ENCODE measurements at places on chromosomes 12 and 14.

DNA sequence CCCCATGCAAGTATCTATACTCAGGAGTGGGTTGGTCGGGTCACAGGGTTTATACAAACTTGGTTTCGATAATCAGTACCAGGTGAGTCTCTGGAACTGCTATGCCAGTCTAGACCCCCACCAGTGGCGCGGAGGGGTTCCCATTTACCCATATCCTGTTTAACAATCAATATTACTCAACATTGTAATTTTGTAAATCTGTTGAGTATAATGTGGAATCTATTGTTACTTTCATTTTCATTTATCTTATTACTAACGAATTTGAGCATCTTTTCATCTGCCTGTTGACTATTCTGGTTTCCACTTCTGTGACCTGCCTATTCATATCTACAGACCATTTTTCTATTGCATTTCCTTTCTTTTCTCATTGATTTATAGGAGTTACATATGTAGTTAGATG, 275.2 kb upstream of the CRY1 start:
- H3K4me3 ChIP-seq: peak overlapping the region; percentile 30
- DNase-seq: no peak
- no peaks in the 10 kb centered on the region for H3K36me3 ChIP-seq

- H3K27ac ChIP-seq: no peak overlapping the region
- H3K36me3 ChIP-seq: no peaks in the 10 kb centered on the region
- no peaks in the 10 kb centered on the region for H3K4me1 ChIP-seq
- DNase-seq: no peak
Observed at GRCh38 chr12:75820848-75821578, 210.6 kb downstream of the PHLDA1 start.

GRCh38 chr14:23071244-23071920, 14.1 kb upstream of the CDH24 start:
- H3K36me3 ChIP-seq: peaks cover 25% of the 10 kb centered on the region
- peaks cover 12% of the 10 kb centered on the region for H3K4me1 ChIP-seq
- H3K27ac ChIP-seq: peak overlapping the region; percentile 40

DNA sequence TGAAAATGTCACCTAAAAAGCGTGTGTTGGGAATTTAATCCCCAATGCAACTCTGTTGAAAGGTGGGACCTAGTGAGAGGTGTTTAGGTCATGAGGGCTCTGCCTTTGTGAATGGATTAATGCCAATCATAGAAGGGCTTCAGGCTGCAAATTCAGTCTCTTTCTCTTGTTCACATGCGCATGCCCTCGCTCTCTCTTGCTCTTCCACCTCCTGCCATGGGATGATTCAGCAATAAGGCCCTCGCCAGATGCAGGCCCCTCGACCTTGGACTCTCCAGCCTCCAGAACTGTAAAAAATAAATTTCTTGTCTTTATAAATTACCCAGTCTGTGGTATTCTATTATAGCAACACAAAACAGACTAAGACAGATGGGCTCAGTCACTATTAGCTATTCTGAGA, 55.4 kb downstream of the PLXNC1 start:
- H3K36me3 ChIP-seq: no peaks in the 10 kb centered on the region
- no peak for DNase-seq
- no peak overlapping the region for H3K4me3 ChIP-seq
- peaks cover 31% of the 10 kb centered on the region for H3K4me1 ChIP-seq

GRCh38 chr14:73606271-73606670, 6.0 kb upstream of the ACOT6 start:
- H3K27ac ChIP-seq: no peak overlapping the region
- no peaks in the 10 kb centered on the region for H3K27me3 ChIP-seq
- DNase-seq: no peak
- H3K4me1 ChIP-seq: no peaks in the 10 kb centered on the region

- no peak overlapping the region for H3K27ac ChIP-seq
- H3K27me3 ChIP-seq: no peaks in the 10 kb centered on the region
- peak overlapping the region; percentile 79 for H3K4me3 ChIP-seq
- peaks cover 4% of the 10 kb centered on the region for H3K4me1 ChIP-seq
Observed at GRCh38 chr14:88825078-88825458, 617 bp downstream of the TTC8 start.

- H3K27ac ChIP-seq: no peak within 1 kb of the TSS
- peak; percentile 23 for DNase-seq
- H3K36me3 ChIP-seq: no peaks in the 10 kb centered on the region
- peaks cover 25% of the 10 kb centered on the region for H3K27me3 ChIP-seq
- H3K4me1 ChIP-seq: no peaks in the 10 kb centered on the region
- peak within 1 kb of the TSS; percentile 68 for H3K4me3 ChIP-seq
Observed at GRCh38 chr14:67532998-67533753, at the start of gene PLEKHH1. TSS of gene PLEKHH1 (plus strand) at chr14:67533290. CDS start at chr14:67541868, 8,578 bp downstream.

DNA sequence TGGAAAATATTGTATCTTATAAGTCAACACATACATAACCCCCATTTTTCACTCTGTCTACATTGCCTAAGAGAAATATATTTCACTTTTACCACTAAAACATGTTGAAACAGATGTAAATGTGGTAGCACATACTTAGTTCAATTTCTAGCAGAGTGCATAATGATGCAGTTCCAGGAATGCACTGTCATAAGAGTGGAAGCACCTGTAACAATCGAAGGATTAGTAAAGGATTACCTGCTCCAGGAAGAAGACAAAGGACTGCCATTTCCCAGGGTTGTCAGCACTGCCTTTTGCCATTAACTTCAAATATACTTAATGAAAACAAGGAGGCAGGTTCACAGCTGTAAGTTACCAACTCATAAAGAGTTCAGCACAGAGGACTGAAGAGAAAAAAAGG, 24.6 kb downstream of the DAD1 start:
- no peak for DNase-seq
- no peaks in the 10 kb centered on the region for H3K36me3 ChIP-seq
- peaks cover 85% of the 10 kb centered on the region for H3K4me1 ChIP-seq
- no peaks in the 10 kb centered on the region for H3K27me3 ChIP-seq
- no peak overlapping the region for H3K4me3 ChIP-seq

- no peaks in the 10 kb centered on the region for H3K36me3 ChIP-seq
- H3K4me1 ChIP-seq: no peaks in the 10 kb centered on the region
Observed at GRCh38 chr14:71444030-71444822, 488.0 kb upstream of the RGS6 start.

DNA sequence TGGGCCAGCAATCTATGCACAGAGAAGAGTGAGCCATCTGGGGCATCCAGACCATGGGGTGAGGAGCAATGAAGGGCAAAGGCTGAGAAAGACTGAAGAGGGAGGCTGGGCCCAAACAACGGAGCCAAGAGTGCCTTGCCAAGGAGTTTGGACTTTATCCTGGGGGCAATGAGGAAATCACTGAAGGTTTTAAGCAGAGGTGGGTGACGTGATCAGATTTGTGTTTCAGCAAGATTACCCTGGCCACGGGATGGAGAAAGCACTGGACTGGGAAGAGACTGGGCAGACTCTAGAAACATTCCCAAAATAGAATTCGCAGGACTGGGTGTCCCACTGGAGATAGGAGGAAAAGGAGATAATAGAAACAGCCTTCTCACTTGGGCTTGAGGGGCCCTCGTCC, 65.3 kb downstream of the DPF3 start:
- H3K4me3 ChIP-seq: no peak overlapping the region
- no peak for DNase-seq
- no peaks in the 10 kb centered on the region for H3K4me1 ChIP-seq
- no peaks in the 10 kb centered on the region for H3K36me3 ChIP-seq
- H3K27ac ChIP-seq: no peak overlapping the region

DNA sequence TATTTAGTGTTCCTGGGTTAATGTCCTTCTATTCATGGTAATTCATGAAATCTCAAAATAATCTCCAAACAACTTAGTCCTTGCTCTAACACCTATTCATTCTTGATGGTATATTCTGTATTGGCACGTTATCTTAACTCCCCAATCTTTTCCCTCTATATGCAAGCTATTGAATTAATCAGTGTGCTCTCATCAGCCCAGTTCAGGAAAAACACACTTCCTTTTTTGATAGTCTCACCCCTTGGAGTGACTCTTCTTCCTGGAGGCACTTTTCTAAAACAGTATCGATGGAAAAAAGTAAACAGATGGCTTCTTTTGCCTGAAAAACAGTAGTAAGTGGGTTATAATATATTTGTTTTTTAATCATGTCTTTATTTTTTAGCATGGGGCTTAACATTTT, 28.6 kb downstream of the TULP3 start:
- H3K4me1 ChIP-seq: no peaks in the 10 kb centered on the region
- no peak overlapping the region for H3K4me3 ChIP-seq
- peaks cover 9% of the 10 kb centered on the region for H3K36me3 ChIP-seq
- no peak for DNase-seq
- H3K27ac ChIP-seq: no peak overlapping the region
- no peaks in the 10 kb centered on the region for H3K27me3 ChIP-seq

- DNase-seq: no peak
- H3K36me3 ChIP-seq: no peaks in the 10 kb centered on the region
- no peaks in the 10 kb centered on the region for H3K4me1 ChIP-seq
- peaks cover 29% of the 10 kb centered on the region for H3K27me3 ChIP-seq
- H3K27ac ChIP-seq: no peak overlapping the region
Observed at GRCh38 chr12:113395119-113395518, 8.6 kb downstream of the SDS start.

DNA sequence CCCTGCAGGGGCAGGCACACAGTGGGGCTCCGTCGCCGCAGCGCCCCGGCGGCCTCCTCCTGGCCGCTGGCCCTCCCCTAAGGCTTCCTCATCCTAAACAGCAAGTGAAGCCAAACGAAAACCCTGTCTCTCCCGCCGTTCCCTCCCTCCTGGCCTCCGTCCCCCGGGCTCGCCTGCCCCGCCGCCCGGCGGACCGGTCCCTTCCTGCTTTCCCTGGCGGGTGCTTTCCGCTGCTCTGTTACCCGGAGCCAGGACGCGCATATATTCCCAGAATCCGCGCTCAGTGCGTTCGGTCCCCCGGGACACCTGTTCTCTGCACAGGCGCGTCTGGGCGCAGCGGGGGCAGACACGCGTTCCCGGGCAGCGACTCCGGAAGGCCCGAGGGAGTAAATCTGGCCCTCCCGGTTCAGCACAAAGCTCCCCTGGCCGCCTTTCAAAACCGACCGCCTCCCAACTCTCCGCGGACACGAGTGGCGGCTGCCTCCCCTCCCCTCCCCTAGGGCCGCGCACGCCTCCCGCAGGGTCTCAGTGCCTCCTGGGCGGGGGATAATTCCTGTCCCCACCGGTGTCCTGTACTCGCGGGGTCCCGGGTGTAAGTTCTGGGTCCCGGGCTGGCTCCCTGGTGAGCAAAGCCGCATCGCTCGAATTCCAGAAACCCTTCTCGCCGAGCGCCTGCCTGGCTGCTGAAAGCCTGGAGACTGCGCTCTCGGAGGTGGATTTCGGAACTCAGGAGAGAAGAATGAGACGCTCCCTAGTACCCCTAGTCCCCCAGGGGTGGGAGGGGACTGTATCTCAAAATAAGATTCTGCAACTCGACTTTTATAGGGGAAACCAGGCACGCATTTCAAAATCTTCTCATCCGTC, 21.4 kb upstream of the CEP170B start:
- peaks cover 54% of the 10 kb centered on the region for H3K27me3 ChIP-seq
- no peaks in the 10 kb centered on the region for H3K36me3 ChIP-seq
- H3K27ac ChIP-seq: no peak overlapping the region
- no peak for DNase-seq
- H3K4me3 ChIP-seq: no peak overlapping the region

DNA sequence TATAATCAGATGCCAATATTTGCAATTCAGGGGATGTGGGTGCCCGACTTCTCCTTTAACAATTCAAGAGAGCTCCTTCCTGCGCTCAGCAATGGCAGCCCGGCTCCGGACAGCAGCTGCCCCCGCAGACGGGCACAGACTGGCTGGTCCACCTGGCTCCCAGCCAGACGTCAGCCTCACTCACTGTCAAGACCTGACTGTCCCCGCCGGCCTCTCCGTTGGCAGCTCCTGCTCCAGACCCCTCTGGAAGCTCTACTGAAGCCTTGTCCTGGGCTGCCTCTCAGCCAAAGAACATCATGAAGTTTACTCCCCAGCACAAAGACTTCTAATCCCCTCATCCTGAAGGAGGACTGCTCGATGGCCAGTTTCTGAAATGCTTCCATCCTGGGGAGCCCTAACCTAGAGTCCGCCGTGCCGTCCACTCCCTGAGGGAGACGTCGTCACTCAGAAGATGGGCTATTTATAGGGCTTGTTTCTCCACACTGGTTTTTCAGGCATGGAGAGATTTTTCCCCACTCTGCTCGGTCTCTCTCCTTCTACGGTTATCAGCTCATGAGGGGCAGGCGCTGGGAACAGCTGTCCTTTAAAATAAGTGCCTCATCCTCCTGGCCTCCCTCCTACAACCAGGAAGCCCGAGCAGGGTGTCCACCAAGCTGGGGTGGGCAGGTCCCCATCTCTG, 126.2 kb downstream of the RFLNA start:
- H3K4me1 ChIP-seq: peaks cover 21% of the 10 kb centered on the region
- no peak for DNase-seq
- H3K27me3 ChIP-seq: no peaks in the 10 kb centered on the region
- no peak overlapping the region for H3K27ac ChIP-seq
- peaks cover 34% of the 10 kb centered on the region for H3K36me3 ChIP-seq
- H3K4me3 ChIP-seq: no peak overlapping the region

DNA sequence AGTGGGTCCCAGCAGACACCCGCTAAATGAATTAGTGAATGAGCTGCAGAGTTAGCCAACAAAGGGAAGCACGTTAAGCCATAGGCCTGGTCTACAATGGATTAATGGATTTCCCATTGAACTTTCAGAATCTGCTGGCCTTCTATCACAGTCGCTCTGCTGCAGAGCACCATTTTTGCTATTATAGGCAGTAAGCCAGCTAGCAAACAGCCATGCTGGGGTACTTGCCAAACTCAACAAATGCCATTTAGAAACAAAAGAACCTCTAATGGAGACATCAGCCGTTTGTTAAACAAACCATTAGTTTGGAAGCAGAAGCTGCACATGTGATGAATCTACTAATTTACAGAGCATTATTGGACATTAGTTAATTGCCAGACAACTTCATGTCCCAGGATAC, 181.1 kb upstream of the STXBP6 start:
- H3K4me3 ChIP-seq: no peak overlapping the region
- no peak for DNase-seq
- H3K27me3 ChIP-seq: peaks cover 3% of the 10 kb centered on the region
- H3K36me3 ChIP-seq: no peaks in the 10 kb centered on the region

DNA sequence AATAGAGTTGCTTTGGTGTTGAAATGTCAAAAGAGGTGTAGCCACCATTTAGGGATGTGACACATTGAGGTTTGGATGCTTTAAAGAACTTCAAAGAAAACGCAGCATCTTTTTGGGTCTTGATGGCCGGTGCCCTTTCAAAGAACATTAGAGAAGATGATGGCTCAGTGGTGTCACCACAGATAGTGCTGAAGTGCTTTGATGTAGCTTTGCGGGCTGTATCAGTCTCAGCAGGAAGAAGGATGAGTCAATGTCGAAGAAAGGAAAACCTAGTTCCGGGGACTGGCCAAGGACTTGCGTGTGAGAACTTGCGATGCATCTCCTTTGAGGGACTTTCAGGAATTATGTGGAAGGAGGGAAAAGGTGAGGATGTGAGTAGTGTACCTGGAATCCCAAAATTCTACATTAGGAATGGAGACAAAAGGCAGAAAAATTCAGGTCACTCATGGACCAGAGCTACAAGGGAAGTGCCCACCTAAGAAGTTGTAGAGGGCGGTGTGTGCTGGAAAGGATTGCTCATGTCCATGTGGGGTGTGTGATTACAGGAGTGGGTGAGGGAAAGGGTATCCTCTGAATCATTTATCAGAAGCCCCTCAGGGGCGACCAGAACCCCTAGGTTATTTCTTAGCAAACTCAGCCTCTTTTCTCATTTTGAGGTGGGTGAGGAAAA, 39.7 kb upstream of the GZMB start:
- peak overlapping the region; percentile 82 for H3K27ac ChIP-seq
- no peaks in the 10 kb centered on the region for H3K27me3 ChIP-seq
- H3K4me1 ChIP-seq: peaks cover 34% of the 10 kb centered on the region
- H3K36me3 ChIP-seq: no peaks in the 10 kb centered on the region
